Stimulated activated CD8-positive, alpha-beta memory T cell treated with anti-CD3 and anti-CD28 coated beads, Interleukin-4, amount 100 ng/mL, for 24 hours (primary cell): ENCODE measurements at places on chromosomes 4 and X.

GRCh38 chrX:72060196-72060920 lies 71.4 kb downstream of the RTL5 start:
- DNase-seq: no peak

- no peak for DNase-seq
These were observed 562.5 kb downstream of the CCSER1 start for GRCh38 chr4:90689739-90690138.

- no peak for DNase-seq
These were observed 306.9 kb upstream of the SLIT2 start for GRCh38 chr4:19944806-19945205.

GRCh38 chr4:133385161-133385954 lies 236.3 kb downstream of the PCDH10 start:
- no peak for DNase-seq

DNA sequence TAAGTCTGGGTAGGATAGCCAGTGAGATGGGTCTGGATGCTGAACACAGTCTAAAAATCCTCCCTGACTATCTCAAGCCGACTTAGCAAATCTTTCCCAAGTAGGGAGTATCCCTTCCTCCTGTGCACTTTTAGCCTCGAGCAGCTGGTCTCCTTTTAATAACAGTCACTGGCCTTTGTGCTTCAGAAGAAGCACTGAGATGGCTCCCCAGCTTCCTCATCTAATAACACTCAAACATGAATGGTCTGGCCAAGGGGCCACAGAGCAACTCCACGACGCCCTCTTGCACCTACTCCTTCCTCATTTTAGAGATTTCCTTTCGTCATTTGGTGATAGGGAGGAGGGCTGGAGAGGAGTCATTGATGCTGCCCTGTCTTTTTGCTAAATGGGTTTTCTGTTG lies 78.8 kb upstream of the TMEM150C start:
- no peak for DNase-seq

GRCh38 chrX:16664074-16664473 lies 14.1 kb downstream of the S100G start:
- DNase-seq: no peak
